ENCODE measurements at places on chromosomes 1 and 21. TPM values are rescaled to one million over a fixed set of nuclear protein-coding genes. Genes with fewer than 3 reads are reported as not detected.

Gene CYP4A11
- total RNA-seq: not detected

Gene IFNLR1
- total RNA-seq: 1.2 TPM

Gene S100A5
- 1.3 TPM for total RNA-seq

Gene ATP1A1
- 307 TPM for total RNA-seq

Gene PLEKHG5
- 4.6 TPM for total RNA-seq
